ENCODE measurements at places on chromosomes 5 and 9.

DNA sequence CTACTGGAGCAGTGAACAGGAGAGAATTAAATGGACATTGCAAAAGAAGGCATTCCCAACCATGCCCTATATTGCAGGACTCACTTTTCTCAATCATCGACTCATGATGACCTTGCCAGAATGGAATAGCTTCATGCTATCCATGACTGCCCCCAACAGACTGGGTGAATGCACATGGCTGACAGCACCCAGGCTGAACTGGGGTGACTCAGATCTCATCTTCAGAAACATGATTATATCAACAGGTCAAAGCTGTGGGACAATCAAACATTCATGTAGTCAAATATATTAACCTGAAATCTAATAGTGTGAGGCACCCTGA lies 34.7 kb upstream of the MIER3 start:
- DNase-seq: no peak

DNA sequence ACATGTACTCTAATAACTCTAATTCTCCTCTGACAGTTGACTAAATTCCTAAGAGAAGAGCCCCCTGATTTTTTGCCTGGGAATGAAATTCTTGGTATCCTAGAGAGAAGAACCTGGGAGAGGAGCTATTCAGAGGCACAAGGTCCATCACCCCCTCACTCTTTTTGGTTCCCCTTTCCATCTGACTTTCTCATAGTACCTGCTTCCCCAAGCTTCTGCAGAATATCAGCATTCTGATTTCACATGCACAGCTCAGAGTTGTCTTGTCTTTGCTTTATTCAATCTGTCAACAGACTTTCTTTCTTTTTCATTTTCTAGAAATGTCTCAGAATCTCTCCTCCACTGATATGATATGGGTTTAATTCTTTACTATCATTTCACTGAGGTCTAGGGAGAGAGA lies 141.5 kb upstream of the FBXL17 start:
- no peak for DNase-seq

GRCh38 chr9:91191411-91192380 lies 170.0 kb downstream of the AUH start:
- no peak for DNase-seq

GRCh38 chr9:136562746-136563495 lies 17.1 kb upstream of the NOTCH1 start:
- no peak for DNase-seq

DNA sequence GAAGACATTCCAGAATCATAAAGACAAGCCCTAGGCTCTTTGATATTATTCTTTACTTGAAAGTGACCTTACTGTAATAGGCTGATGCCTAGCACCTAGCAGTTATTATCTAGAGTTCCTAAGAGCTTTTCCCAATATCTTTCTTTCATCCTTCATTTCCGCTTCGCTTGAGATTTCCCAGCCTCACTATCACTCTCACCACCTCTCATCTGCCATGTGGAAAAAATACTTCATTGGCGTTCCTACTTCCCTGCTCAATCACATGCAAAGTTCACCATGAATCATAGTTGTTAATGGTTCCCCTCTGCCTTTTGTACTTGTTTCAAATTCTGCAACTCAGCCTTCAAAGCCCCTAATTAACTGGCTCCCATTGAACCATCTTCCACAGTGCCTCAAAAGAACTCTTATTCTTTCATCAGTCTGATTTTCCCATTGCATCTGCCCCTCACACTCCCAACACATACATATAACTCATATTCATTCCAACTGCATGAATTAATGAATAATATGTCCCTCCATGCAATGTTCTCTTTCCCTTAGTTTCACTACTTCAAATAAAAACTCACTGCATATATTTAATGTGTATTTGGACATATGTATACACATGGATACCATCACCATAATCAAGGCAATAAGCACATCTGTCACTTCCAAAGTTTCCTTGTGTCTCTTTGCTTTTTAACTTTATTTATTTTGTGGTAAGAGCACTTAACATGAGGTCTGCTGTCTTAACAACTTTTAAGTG lies 221.6 kb downstream of the PARP8 start:
- DNase-seq: no peak

GRCh38 chr5:132737982-132738681 lies 786 bp upstream of the KIF3A start:
- DNase-seq: no peak

DNA sequence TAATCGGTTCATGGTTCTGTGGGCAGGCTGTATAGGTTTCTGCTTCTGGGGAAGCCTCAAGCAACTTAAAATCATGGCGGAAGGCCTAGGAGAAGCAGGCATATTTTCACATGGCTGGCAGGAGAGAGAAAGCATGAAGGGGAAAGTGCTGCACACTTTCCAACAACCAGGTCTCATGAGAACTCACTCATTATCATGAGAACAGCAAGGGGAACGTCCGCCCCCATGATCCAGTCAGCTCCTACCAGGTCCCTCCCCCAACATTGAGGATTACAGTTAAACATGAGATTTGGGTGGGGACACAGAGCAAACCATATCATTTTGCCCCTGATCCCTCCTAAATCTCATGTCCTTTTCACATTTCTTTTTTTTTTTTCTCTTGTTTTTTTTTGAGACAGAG lies 82.1 kb downstream of the EHMT1 start:
- no peak for DNase-seq

GRCh38 chr5:132477784-132478365 lies 12.7 kb downstream of the IRF1 start:
- no peak for DNase-seq

GRCh38 chr5:159049844-159050315 lies 49.8 kb downstream of the EBF1 start:
- DNase-seq: no peak

DNA sequence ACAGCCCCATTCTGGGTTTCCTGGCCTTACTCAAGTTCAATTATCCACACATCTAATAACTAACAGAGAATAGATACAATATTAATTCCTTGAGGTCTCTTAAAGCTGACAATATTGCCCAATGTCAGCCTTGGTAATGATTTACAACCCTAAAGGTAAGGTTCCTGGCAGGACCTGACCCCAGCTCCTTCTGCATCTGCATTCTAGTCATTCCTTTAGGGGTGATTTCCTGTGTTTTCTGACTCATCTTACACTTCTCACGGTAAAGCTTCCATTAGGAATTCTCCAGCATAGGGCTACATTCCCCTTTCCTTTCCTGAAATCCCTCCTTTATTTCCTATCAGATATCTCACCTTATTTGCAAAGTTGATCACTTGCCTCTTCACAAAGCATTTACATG lies 9.3 kb downstream of the HAVCR1 start:
- no peak for DNase-seq

GRCh38 chr5:150152636-150153462 lies 2.8 kb downstream of the PDGFRB start:
- DNase-seq: no peak

GRCh38 chr9:134381671-134382516 lies 55.6 kb downstream of the RXRA start:
- DNase-seq: peak; percentile 34

DNA sequence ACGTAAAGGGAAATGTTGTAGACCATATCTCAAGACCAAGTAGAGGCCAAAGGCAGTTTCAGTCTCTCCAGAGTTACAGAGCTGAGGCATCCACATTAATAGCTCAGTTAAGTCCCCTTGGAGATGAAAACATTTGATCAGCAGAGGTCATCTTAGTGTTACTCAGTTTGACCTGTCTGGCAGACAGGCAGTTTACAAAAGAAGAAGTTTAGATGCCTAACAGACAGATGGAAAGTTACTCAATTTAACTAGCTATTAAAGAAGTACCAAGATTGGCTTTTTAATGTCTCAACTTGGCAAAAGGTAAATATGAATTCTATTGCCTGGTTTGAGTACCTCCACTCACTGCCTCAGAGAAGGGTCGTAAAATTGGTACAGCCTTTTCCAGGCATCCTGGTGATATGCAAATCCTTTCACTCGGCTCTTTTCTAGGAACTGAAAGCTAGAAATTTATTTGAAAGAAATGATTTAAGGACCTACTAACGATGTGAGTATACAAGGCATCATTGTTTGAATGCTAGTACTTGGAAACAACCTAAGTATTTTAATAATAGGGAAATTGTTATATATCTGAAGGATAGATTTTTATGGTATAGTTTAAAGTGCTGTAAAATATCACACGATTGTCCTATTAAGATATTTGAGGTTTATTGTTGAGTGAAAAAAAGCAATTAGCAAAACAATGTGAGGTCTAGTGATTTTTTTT lies 14.8 kb downstream of the ACO1 start:
- no peak for DNase-seq

DNA sequence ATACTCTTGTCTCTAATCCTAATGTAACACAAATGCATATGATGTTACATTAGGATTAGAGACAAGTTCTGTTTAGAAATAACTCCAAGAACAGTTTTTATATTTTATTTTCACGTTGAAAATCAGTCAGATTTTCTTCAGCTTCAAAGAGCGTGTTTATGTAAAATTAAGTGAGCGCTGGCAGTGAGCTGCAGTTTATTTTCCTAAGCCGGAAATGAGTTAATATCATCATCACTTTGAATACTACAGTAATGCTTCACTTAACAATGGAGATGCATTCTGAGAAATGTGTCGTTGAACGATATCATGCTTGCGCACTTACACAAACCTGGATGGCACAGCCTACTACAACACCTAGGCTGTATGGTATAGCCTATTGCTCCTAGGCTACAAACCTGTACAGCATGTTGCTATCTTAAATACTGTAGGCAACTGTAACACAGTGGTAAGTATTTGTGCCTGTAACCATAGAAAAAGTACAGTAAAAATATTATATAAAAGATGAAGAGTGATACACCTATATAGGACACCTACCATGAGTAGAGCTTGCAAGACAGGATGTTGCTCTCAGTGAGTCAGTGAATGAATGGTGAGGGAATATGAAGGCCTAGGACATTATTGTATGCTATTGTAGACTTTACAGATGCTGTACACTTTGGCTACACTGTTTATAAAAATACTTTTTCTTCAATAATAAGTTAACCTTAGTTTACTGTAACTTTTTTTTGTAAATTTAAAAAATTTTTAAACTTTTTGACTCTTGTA lies 65.9 kb upstream of the C5orf46 start:
- no peak for DNase-seq

DNA sequence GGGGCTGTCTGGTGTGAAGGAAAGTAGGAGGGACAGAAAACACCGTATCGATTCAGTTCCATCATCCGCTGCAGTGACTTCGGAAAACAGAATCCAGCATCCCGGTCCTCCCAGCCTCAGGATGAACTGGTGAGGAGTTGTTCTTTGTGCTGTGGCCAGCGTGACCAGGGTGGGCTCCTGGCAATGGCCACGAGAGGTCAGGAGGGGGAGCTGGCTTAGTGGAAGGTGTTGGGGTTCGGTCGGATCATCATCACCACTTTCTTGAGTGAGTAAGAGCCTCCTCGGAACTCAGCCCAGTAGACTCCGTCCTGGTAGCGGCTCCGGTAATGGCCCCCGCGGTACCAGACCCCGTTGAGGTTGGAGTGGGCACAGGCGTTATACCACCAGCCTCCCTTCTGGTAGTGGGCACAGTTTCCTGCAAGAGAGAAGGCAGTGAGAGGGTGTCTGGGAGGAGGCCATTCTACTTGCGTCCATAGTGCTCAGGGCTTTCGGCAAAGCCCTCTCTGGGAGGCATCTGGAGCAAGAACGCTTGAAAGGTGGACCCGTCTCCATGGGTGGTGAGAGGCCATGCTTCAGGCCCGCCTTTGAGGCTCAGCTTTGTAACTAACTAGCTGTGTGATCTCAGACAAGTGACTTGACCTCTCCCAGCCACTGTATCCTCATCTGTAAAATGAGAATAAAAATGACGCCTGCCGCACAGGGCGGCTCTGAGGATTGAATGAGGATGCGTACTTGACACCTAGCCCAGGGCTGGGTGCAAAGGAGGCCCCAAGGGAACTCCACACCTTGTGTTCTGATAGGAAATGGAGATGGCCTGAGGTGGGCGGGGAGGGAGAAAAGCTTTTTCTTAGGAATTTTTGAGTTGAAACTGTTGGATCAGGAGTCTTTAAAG lies 33.5 kb downstream of the ANGPTL2 start:
- no peak for DNase-seq

GRCh38 chr5:34415559-34416198 lies 240.4 kb upstream of the RAI14 start:
- DNase-seq: no peak

GRCh38 chr5:79842991-79843390 lies 148.1 kb downstream of the MTX3 start:
- no peak for DNase-seq

GRCh38 chr5:36570301-36571095 lies 35.9 kb upstream of the SLC1A3 start:
- DNase-seq: no peak

DNA sequence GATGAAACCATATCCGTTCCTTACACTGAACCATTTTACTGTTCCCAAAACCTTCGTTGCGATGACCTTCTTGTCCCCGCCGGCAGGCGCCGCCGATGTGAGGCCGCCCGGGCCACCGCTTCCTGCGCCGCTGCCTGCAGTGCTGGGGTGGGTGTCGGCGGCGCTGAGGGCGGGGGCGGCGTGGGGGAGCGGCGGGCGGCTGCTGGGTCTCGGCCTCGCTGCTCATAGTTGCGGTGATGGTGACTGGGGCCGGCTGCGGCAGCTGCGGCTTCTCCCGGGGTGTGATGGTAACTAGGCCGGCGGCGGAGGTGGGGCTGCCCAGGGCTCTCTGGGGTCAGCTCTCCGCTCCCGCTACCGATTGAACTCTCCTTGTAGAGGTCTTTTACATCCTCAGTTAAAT lies 14.1 kb upstream of the OR2S2 start:
- DNase-seq: peak; percentile 7

- DNase-seq: no peak
Observed at GRCh38 chr9:133073086-133074014, 11.6 kb downstream of the CEL start.

GRCh38 chr9:113674436-113674835 lies 201.7 kb upstream of the ZNF618 start:
- DNase-seq: no peak

- DNase-seq: no peak
Observed at GRCh38 chr5:56088431-56088949, 93.7 kb upstream of the IL6ST start.

DNA sequence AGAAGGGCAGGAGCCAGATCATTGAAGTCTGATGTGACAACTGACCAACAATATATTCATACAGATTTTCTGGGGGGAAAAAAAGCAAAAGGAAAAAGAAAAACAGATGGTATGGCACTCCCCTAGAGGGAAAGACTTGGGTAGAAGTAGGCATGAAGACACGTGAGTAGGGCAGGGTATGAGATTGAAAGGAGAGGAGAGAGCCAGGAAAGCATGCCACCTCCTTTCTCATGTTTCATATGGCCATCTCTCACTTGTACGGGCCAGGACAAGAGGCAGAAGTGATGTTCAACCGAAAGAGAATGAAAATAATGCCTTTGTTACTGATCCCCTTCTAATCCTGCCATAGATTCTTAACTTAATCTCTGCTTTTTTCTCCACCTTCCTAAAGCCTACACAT lies 139.0 kb upstream of the ACTBL2 start:
- DNase-seq: no peak
